ENCODE measurements at places on chromosomes 4 and X.

- DNase-seq = no peak
Observed at GRCh38 chrX:116409219-116409618, 27.2 kb upstream of the SLC6A14 start.

DNA sequence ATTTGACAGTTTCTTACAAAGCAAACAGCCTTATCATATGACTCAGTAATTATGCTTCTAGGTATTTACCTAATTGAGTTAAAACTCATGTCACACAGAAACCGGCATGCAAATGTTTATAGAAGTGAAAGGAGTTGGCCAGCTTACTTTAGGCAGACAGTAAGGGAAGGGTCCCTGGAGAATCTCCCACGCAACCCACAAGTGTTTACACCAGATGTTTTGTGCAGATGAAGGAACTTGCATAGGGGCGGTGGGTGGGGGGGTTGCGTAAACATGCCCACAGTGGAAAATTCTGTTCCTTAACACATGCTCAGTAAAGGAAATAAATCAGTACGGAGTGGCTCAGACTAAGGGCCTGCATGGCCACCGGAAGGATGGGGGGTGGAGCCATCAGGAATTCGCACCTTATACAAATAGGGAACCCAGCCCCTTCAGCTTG, 330.5 kb upstream of the AADAT start:
- no peak for DNase-seq

- DNase-seq = no peak
Observed at GRCh38 chr4:90186229-90186628, 59.0 kb downstream of the CCSER1 start.

DNA sequence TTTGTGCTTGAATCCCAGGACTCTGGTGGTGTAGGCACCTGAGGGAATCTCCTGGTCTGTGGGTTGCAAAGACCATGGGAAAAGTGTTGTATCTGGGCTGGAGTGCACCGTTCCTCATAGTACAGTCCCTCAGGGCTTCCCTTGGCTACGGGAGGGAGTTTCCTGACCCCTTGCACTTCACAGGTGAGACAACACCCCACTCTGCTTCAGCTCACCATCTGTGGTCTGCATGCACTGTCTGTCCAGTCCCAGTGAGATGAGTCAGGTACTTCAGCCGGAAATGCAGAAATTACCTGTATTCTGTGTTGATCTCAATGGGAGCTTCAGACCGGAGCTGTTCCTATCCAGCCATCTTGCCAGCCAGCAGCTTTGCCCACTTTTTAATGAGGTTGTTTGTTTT, 353.0 kb upstream of the IRS4 start:
- no peak for DNase-seq

GRCh38 chrX:70166601-70167590, 10.4 kb upstream of the DGAT2L6 start:
- DNase-seq = no peak

- DNase-seq = no peak
Observed at GRCh38 chrX:114611018-114611619, 27.2 kb downstream of the HTR2C start.

GRCh38 chr4:152102436-152103000, 341.7 kb upstream of the GATB start:
- DNase-seq = no peak

- DNase-seq = no peak
Observed at GRCh38 chr4:70830054-70830453, 9.6 kb downstream of the GRSF1 start.

- DNase-seq = no peak
Observed at GRCh38 chrX:149010853-149011224, 494.3 kb downstream of the IDS start.

GRCh38 chrX:69258893-69259292, 93.6 kb upstream of the PJA1 start:
- DNase-seq = no peak

GRCh38 chr4:22850055-22850454, 157.3 kb downstream of the GBA3 start:
- DNase-seq = no peak

GRCh38 chr4:127214931-127215330, 417.8 kb upstream of the INTU start:
- no peak for DNase-seq

DNA sequence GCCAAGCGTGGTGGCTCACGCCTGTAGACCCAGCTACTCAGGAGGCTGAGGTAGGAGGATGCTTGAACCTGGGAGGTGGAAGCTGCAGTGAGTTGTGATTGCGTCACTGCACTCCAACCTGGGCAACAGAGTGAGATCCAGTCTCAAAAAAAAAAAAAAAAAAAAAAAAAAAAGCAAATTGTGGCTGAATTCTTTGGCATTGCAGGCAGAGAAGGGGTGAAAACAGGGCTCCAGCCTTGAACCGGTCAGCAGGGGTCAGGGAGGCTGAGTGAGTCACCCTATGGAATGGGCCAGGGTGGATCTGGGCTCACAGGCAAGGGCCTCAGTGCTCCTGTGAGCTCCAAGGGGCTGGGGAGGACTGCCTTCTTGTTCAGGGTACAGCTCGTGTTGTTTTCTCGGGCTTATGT, 13.2 kb upstream of the FAM3A start:
- DNase-seq = no peak

- DNase-seq = no peak
Observed at GRCh38 chr4:82782626-82783345, 15.8 kb downstream of the SCD5 start.

- DNase-seq = no peak
Observed at GRCh38 chr4:138234248-138234647, 7.9 kb downstream of the SLC7A11 start.
